ENCODE measurements at places on chromosomes 2 and 18.

DNA sequence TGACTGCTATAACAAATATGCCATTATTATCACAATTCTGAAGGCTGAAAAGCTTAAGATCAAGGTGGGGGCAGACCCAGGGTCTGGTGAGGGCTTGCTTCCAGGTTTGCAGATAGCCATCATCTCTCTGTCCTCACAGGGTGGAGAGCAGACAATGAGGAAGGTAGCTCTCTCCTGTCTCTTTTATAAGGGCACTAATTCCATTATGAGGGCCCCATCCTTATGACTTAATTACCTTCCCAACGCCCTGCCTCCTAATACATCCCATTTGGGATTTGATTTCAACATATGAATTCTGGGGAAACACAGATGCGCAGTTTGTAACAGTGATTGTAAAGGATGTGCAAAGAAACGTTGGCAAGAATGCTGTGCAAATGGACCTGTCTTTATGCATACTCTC lies 44.8 kb downstream of the PARD3B start:
- no peak for DNase-seq

DNA sequence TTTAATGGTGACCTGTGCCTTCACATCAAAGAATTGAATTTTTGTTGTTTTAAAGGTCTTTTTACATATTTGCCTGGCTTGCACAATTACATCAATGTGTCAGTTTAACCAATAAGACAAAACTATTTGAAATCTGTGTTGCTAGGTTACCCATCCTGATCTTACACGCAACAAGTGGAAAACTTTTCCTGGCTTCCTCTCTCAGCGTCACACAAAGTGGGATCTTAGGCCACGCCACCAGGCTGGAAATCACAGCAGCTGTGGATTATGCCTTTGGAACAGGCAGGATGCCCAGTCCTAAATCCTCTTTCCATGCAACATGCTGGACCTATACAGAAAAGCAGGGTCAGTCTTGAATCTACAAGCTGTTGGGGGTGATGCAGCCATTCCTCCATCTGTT lies 298.2 kb upstream of the HNRNPA3 start:
- DNase-seq: no peak

- no peak for DNase-seq
Measured at GRCh38 chr18:76722224-76723061, 99.9 kb upstream of the ZNF236 start.

- DNase-seq: peak; percentile 8
Measured at GRCh38 chr2:833180-833579, 117.5 kb upstream of the SNTG2 start.

- DNase-seq: no peak
Measured at GRCh38 chr2:161228511-161229240, 68.4 kb downstream of the TANK start.

GRCh38 chr2:215973145-215973792 lies 40.1 kb downstream of the MREG start:
- DNase-seq: no peak

- DNase-seq: no peak
Measured at GRCh38 chr18:28115149-28115550, 61.8 kb downstream of the CDH2 start.

GRCh38 chr18:31586616-31587015 lies 5.1 kb upstream of the TTR start:
- DNase-seq: no peak

- no peak for DNase-seq
Measured at GRCh38 chr2:15074751-15075700, 442.5 kb downstream of the LRATD1 start.

DNA sequence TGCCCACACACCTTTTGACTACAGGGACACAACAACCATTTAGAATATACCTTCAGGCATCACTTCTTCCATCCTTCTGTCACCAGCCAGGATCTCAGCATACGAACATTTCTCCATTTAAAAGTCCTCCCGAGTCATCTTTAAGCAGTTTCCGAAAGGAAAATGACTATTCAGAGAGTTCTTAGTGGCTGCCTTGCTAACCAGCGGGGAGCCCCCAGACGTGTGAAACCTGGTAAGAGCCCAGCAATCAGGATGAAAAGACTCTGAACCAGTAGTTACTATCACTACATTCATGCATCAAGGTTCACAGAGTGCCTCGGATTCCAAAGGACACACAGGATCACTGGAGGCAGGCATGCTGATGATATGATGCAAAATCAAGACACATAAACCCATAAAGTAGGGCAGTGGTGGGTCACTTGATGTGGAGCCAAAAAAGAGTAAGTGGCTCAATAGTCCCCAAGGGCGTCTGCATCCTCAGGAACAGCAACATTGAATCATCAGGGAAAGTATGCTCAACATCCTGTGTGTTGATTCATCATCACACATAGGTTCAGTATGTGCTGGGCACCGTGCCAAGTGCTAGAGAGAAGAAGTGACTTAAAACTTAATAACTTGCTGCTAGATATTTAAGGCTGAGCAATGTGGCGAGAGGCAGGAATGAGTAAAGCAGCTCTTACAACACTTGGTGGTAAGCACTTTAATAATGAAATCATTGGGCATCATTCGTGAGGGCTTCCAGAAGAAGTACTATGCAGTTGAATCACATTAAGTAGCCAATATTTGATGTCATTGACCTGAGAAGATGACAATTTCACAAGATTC lies 4.4 kb downstream of the CCL20 start:
- DNase-seq: peak; percentile 95

DNA sequence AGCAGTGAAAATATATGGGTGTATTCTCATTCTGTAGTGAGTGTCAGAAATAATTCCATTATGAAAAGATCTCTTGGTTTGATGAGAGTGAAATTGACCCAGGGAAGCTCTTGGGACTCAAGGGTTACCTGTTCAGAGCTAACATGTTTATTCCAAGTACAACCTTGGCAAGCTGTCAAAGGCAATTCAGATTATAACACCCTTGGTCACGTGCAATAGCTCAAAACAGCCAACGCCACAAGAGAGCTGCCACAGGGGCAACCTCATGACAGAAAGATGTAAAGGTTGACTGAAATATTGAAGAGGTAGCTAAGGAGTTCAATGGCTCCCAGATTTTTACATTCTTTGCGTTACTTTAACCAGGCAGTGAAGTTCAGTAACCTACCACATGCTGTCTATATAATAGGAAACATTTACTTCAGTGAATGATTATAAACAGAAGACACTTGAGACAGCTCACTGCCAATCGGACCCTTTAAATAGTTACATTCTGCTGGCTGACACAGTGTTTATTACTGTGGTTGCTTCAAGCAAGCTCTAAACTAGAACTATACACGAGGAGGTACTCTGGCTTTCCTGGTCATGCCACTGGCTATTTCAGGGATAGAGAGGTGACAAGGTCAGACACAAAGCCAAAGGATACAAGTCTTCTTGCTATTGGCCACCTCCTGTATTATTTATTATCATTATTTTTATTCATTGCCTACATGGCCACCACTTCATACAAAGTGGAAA lies 187.3 kb downstream of the PID1 start:
- DNase-seq: no peak

GRCh38 chr18:64972545-64972944 lies 778.3 kb upstream of the CDH7 start:
- no peak for DNase-seq

GRCh38 chr2:50831676-50832075 lies 200.3 kb downstream of the NRXN1 start:
- no peak for DNase-seq

DNA sequence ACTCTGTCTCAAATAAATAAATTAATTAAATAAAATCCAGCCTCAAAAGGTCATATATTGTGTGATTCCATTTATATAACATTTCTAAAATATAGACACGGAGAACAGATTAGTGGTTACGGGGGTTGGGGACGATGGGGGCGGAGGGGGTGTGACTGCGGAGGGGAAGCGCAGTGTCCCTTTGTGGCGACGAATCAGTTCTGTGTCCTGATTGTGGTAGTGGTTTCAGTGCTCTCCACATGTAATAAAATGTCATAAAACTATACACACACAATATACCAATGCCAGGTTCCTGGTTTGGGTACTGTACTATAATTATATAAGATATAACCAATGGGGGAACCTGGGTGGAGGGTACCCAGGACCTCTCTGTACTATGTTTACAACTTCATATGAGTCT lies 186.4 kb downstream of the ANAPC1 start:
- DNase-seq: no peak

DNA sequence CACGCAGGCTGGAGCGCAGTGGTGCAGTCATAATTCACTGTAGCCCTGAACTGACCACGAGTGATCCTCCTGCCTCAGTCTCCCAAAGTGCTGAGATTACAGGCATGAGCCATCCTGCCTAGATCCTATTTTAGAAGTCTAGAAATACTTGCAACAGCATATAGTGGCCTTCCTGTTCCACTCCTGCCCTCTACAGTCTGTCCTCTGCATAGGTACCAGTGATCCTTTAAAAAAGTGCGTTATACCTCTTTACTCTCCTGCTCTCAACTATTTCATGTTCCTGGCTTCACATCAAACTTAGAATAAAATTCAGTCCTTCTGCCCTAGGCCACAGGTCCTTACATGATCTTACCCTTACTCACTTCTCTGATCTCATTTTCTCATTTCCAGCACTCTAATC lies 6.0 kb downstream of the COMMD1 start:
- DNase-seq: no peak

DNA sequence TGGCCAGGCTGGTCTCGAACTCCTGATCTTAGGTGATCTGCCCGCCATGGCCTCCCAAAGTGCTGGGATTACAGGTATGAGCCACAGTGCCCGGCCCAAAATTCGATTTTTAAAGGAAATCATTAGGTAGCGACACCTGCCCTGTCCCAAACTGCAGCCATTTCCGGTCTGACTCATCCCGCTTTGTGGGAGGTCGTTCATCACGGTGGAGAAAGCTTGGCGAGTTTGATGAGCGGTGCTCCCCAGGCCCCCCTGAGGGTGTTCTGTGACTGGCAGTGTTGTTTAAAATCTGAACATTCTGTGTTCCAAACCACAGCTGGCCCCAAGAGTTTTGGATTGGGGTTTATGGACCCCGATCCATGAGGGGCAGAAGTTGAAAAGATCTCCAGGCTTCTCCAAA lies 53.0 kb upstream of the GLI2 start:
- DNase-seq: no peak

GRCh38 chr2:206886696-206887095 lies 52.6 kb upstream of the CPO start:
- DNase-seq: no peak

Measured in stimulated activated CD4-positive, alpha-beta T cell treated with anti-CD3 and anti-CD28 coated beads, Interleukin-1b, Interleukin-23, amount 100 ng/mL, for 48 hours (primary cell).